Stimulated activated CD4-positive, alpha-beta T cell treated with anti-CD3 and anti-CD28 coated beads, Interleukin-15, amount 100 ng/mL, for 1 hour (primary cell): ENCODE measurements at places on chromosomes 1 and 21.

- no peak for DNase-seq
These were observed 58.9 kb upstream of the GNG4 start for GRCh38 chr1:235708390-235708962.

DNA sequence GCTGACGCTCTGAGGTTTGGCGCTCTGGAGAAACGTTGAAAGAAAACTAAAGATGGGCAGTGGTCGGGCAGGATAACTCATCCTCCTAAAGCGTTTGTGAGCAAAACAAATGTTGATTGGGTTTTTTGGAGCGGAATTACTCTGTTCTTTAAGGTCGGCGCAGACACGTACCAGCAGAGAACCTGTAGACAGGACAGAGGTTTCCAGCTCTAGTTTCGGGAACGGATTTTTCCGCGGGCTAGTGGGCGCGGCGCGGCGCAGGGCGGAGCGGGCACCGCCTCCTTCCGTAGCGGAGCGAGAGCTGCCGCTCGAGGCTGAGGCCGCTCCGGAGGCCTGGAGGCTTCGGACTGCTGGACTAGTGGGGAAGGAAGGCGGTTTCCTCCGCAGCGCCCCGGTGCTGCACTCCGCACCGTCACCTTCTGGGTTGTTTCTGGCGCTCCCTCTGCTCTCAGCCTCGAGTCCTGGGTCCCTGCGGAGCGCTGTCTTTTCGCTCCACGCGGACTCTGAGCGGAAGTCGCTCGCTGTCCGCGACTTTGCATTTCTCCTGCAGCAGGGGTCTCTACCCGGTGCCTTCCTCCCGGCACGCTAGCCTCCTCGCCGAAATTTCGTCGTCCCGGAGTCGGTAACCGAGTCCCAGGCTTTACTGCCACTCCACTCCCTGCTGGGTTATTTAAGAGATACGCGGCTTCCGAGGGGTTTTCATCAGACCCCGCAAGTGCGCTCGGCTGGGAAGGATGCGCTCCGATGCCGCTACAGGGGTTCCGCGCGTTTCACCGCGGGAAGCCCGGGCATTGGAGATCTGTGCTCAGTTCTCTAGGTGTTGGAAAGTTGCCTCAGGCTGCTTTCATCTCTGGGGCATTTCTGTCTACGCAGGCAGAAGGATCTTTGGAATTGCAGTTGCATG lies 7.0 kb downstream of the FOXD2 start:
- DNase-seq, result no peak

- DNase-seq, result no peak
These were observed 13.7 kb upstream of the RPL5 start for GRCh38 chr1:92817986-92818764.

- DNase-seq, result no peak
These were observed 71.1 kb upstream of the DPT start for GRCh38 chr1:168799927-168800605.

DNA sequence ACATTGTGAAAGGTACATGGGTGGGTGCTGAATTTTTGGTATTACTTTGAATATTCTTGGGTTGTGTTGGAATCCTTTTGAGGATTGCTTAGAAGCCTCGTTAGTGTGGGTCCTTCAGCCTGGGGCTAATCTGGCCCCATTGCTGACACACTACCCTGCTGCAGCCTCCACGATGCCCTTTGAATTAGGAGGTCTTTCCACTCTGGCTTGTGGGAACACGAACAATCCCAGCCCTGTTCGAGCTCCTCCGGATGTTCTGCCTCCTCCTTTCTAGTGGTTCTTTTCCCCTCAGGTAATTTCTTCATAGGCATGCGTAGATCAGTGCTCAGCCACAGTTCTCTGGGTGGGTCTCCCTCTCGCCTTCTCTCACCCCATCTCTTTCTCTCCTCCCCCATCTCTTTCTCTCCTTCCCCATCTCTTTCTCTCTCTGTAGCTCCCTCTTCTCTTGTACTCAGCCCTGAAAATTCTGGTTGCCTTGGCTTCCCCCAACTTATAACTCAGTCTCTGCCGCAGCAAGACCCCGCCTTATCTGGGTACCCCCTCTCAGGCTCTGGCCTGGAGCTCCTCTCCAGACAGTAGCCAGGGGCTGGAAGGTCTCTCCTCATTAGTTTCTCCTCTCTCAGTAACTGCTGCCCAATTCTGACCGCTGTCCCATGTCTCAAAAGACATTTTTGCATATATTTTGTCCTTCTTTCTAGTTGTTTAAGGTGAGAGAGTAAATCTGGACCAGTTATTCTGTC lies 46.0 kb upstream of the SLC19A1 start:
- no peak for DNase-seq

- no peak for DNase-seq
These were observed 542.5 kb upstream of the DAB1 start for GRCh38 chr1:57966340-57966739.

GRCh38 chr21:19850157-19850556 lies 1148.1 kb upstream of the NCAM2 start:
- DNase-seq, result no peak

GRCh38 chr1:183206538-183207122 lies 20.6 kb downstream of the LAMC2 start:
- no peak for DNase-seq

- no peak for DNase-seq
These were observed 313.8 kb downstream of the MATN1 start for GRCh38 chr1:30409476-30410152.
